ENCODE measurements at places on chromosomes 6 and 20. TPM values are rescaled to one million over a fixed set of nuclear protein-coding genes. Genes with fewer than 3 reads are reported as not detected.
A peak's percentile ranks its signal among the peaks of the same experiment; 100 is the strongest.

- H3K27ac ChIP-seq: no peak overlapping the region
- H3K27me3 ChIP-seq: no peaks in the 10 kb centered on the region
- no peaks in the 10 kb centered on the region for H3K36me3 ChIP-seq
Observed at GRCh38 chr20:535958-536357, 7.6 kb downstream of the CSNK2A1 start.

DNA sequence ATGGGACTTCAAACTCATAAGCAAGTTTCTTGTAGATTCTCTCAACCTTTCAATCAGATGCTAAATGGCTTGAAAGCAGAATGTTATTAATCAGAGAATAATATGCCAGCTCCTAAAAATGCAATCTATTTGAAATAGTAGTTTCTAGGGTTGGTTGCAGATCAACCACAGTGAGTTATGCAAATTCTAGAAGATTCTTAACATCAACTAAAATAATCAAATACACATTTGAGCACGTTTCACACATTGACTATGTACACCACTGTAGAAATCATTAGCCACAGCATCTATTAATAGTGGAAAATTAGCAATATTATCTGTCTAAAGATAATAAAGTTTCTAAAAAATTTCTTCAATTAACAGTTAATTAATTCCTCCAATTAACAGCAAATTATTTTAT is 141.9 kb upstream of the GJE1 start:
- no peak overlapping the region for H3K4me3 ChIP-seq
- no peaks in the 10 kb centered on the region for H3K4me1 ChIP-seq
- no peaks in the 10 kb centered on the region for H3K27me3 ChIP-seq

DNA sequence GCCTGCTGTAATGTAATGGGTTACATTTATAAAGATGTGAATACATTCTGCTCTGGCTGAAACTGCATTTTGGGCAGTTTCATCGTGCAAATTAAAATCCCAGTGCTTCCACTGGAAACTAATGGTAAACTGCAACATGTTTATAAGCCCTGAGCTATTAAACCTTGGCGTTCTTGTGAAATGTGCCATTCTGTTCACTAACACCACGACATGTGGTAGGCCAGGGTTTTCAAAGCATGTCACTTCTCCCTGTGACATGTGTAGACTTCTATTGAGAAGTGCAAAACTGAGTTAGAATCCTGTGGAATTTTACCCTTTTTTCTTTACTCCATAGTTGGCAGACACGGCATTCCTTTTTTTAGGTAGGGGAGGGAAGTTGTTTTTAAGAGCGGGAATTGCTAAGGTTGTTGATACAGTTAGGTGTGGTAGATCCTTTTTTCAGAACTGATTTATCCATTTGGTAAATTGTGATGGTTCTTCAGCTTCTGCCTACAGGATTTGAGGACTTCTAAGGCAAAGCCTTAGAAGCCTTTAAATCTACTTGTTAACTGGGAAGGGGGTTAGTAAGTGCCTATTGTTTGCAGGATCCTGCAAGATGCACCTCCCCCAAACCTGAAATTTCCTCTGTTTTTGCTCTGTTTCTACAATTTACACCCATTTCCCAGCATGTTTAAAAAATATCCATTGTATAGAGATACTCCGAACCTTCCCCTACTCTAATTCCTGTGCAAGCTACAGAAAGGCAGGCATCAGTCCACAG is 4.2 kb downstream of the SASH1 start:
- DNase-seq: no peak
- peaks cover 33% of the 10 kb centered on the region for H3K4me1 ChIP-seq
- no peaks in the 10 kb centered on the region for H3K36me3 ChIP-seq
- peak overlapping the region; percentile 37 for H3K27ac ChIP-seq
- H3K27me3 ChIP-seq: no peaks in the 10 kb centered on the region

GRCh38 chr6:81696524-81696923 is 56.0 kb downstream of the TENT5A start:
- no peaks in the 10 kb centered on the region for H3K36me3 ChIP-seq
- H3K4me3 ChIP-seq: no peak overlapping the region
- no peaks in the 10 kb centered on the region for H3K27me3 ChIP-seq
- DNase-seq: no peak
- H3K27ac ChIP-seq: no peak overlapping the region

- DNase-seq: no peak
- no peak overlapping the region for H3K27ac ChIP-seq
- no peaks in the 10 kb centered on the region for H3K27me3 ChIP-seq
- H3K4me1 ChIP-seq: no peaks in the 10 kb centered on the region
Observed at GRCh38 chr6:124777863-124778262, 184.4 kb upstream of the RNF217 start.

DNA sequence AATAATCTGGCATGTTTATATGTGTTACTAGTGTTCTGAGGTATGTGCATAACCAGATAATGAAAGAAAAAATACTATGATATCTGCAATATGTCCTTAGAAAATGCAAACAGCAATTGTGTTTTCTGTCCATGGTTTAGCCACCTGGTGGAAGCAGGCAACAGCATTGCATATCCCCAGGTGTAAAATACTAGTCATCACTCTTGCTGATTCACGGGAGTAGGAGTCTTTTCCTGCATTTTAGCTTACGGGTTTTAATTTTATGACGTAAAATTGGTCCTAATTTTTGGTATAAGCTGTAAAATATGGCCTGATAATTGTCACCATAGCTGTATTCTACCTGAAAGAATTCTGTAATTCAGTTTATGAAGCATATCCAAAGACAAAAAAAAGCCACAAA is 2.5 kb downstream of the RNF182 start:
- no peaks in the 10 kb centered on the region for H3K36me3 ChIP-seq
- no peaks in the 10 kb centered on the region for H3K27me3 ChIP-seq
- H3K4me1 ChIP-seq: peaks cover 4% of the 10 kb centered on the region
- H3K27ac ChIP-seq: no peak overlapping the region
- no peak for DNase-seq

DNA sequence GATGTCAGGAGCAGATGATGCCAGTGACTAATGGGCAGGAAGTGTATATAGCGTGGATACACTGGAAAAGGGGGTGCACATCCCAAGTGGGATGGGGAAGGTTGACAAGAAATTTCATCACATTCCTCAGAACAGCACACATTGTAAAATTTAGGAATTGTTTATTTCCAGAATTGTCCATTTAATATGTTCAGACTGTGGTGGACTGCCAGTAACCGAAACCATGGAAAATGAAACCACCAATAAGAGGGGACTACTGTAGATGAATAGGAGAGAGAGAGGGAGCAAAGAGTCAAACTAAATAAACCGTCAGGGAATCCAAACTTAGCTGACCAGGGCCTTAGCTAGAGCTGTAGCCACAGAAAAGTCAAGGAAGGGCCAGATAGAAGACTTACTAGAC is 164.4 kb upstream of the PRDM1 start:
- H3K4me3 ChIP-seq: no peak overlapping the region
- no peak overlapping the region for H3K27ac ChIP-seq
- no peak for DNase-seq
- no peaks in the 10 kb centered on the region for H3K27me3 ChIP-seq

DNA sequence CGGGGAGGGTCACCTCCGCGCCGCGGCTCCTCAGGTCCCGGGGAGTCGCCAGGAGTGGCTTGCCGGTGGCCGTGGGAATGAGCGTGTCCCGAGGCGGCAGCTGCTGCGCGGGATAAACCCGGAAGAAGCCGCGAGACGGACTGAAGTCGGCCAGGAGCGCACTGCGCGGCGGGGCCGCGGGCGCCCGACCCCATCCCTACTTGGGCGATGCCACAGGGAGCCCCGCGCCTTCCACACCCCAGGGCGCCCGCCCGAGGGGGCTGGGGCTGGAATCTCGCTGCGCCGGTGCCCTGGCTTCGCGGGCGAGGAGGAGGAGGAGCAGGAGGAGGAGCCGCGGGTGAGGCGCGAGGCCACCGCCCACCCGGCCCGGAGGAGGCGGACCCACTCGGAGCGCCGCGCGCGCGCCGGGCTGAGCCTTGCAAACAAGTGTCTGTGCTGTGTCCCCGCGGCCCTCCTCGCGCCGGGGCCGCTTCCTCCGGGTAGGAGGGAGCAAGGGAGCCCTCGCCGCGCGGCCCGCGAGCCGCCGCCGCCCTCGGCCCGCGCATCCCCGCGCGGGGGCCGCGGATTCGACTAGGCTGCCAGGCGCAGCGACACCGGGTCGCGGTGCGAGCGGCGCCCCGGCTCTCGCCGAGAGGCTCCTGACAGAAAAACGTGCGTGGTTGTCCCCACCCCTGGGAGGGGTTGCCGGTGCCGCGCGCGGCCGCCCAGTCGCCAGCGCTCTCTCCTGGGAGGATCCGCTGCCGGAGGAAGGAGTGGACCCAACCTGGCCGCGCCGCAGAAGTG is at the start of gene ZDHHC14:
ZDHHC14 (plus strand) TSS at position 412 of the 783 bp plus-strand sequence.
- H3K4me3 ChIP-seq: peak within 1 kb of the TSS; percentile 83
- peaks cover 2% of the 10 kb centered on the region for H3K4me1 ChIP-seq
- peaks cover 10% of the 10 kb centered on the region for H3K27me3 ChIP-seq
- no peak for DNase-seq

GRCh38 chr20:58571693-58572427 is 56.7 kb upstream of the APCDD1L start:
- H3K27ac ChIP-seq: no peak overlapping the region
- H3K4me1 ChIP-seq: no peaks in the 10 kb centered on the region
- no peak overlapping the region for H3K4me3 ChIP-seq
- no peaks in the 10 kb centered on the region for H3K27me3 ChIP-seq
- no peak for DNase-seq
- no peaks in the 10 kb centered on the region for H3K36me3 ChIP-seq

GRCh38 chr20:47263080-47263464 is 93.4 kb downstream of the ZMYND8 start:
- no peak overlapping the region for H3K27ac ChIP-seq
- no peaks in the 10 kb centered on the region for H3K27me3 ChIP-seq
- no peak overlapping the region for H3K4me3 ChIP-seq
- peaks cover 79% of the 10 kb centered on the region for H3K36me3 ChIP-seq
- no peaks in the 10 kb centered on the region for H3K4me1 ChIP-seq

DNA sequence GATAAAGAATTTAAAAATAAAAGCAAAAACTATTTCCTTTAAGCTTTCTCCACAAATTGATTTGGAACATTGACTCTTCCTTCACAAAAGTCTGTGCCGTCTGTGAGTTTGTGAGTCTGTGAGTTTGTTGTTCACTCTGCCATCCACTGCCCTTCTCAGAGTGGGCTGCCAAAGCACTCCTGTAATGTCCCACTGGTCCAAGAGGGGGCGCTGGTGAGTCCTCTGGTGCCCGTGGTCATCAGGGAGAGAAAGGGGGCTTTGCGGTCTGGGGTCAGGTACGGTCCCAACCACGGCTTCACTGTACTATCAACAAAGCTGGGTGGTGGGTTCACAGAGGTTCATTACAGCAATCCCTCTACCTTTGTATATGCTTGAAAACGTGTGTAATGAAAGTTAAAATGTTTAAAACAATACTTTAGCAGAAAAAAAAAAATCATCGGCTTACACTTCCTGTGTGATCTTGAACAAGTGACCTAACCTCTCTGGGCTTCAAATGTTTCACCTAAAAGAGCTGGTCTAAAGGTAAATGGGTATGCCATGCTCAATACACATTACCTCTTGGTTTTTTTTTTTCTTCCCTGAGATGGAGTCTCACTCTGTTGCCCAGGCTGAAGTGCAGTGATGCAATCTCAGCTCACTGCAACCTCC is 5.6 kb upstream of the ANKRD60 start:
- H3K4me3 ChIP-seq: no peak overlapping the region
- H3K27me3 ChIP-seq: no peaks in the 10 kb centered on the region
- H3K27ac ChIP-seq: no peak overlapping the region
- DNase-seq: no peak

- H3K27ac ChIP-seq: no peak overlapping the region
- H3K36me3 ChIP-seq: peaks cover 10% of the 10 kb centered on the region
- H3K4me1 ChIP-seq: no peaks in the 10 kb centered on the region
- H3K4me3 ChIP-seq: no peak overlapping the region
- no peak for DNase-seq
Observed at GRCh38 chr6:24699521-24700359, 19.2 kb downstream of the C6orf62 start.

DNA sequence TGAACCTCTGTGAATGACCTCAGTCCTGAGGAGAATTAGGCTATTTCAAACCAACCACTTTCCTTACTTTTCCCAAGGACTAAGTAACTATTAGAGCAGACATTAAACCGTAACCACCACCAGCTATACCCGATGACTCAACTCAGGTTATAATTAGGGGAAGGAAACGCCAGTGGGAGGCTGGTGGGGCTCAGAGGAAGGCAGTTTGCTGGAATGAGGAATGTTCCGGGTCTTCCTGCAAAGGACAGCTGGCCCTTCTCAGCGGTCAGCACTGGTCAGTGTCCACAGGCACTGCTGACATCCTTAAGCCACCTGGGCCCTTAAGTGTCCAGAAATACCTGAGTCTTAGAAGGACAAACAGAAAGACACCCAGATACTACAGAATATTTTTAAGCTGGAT is 515.2 kb downstream of the MAFB start:
- H3K27ac ChIP-seq: no peak overlapping the region
- no peaks in the 10 kb centered on the region for H3K27me3 ChIP-seq
- H3K36me3 ChIP-seq: no peaks in the 10 kb centered on the region
- DNase-seq: no peak

DNA sequence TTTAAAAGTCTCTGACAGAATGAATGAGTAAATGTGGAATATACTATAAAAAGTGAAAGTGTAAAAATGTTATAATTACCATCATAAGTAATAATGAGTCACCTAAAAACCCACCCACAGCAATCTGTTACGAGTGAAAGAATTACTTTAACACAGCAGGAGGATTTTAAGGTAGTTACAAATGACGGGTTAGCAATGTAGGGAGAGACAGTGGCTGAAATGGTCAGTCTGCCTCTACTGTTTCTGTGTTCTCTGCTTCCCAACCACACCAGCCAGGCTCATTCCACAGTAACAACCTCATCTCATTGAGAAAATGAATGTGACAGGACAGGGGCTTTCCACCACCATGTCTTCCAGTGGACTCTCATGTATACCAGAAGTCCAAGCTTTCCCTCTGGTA is 124.4 kb upstream of the KCNK16 start:
- H3K27me3 ChIP-seq: no peaks in the 10 kb centered on the region
- no peak overlapping the region for H3K27ac ChIP-seq
- H3K36me3 ChIP-seq: no peaks in the 10 kb centered on the region
- no peak for DNase-seq

- H3K27me3 ChIP-seq: peaks cover 30% of the 10 kb centered on the region
- no peak for DNase-seq
- no peaks in the 10 kb centered on the region for H3K36me3 ChIP-seq
- H3K4me1 ChIP-seq: peaks cover 2% of the 10 kb centered on the region
- H3K4me3 ChIP-seq: peak within 1 kb of the TSS; percentile 37
Observed at GRCh38 chr6:29827579-29828470, at the start of gene HLA-G. TSS of gene HLA-G (plus strand) at chr6:29827825. CDS start at chr6:29827845, 20 bp downstream.

- no peaks in the 10 kb centered on the region for H3K36me3 ChIP-seq
- no peak for DNase-seq
- H3K27ac ChIP-seq: no peak overlapping the region
- H3K4me3 ChIP-seq: no peak overlapping the region
Observed at GRCh38 chr20:53387983-53388675, 205.5 kb downstream of the ZNF217 start.

VAPB gene
- 62.8 TPM for total RNA-seq

CPNE5 gene
- 0.88 TPM for total RNA-seq

PRDM13 gene
- total RNA-seq: 0.09 TPM

TRIM10 gene
- not detected for total RNA-seq

TRAPPC3L gene
- total RNA-seq: not detected

NRN1 gene
- 0.26 TPM for total RNA-seq
